Caudate nucleus (tissue), 63 donors: ENCODE measurements at places on chromosomes 11 and 22.

DNA sequence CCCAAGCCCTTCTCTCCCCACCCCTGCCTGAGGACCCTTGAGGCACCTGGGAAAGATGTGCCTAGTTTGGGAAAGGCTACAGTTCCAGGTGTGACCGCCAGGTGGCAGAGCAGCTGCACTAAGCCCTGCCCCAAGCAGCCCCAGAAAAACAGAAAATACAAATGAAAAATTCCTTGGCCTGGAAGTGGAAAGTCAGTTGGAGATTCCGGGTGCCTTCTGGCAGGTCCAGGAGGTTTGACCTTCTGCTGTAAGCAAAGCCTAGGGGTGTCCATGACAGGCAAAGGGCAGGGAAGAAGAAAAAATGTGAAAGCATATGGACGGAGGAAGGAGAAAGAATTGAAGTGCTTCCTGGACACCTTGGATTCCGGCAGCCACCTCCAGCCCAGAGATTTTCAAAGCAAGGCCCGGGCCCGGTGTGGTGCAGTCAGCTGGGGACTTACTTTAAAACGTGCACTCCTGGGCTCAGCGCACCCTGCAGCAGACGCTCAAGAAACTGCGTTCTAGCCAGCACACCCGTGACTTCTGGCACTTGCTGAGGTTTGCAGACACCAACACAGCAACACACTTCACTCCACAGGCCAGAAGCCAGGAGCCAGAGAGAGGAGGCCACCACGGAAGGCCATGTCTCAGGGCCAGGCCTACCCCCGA is 37.3 kb upstream of the SLC22A12 start:
- peak; percentile 63 for DNase-seq

DNA sequence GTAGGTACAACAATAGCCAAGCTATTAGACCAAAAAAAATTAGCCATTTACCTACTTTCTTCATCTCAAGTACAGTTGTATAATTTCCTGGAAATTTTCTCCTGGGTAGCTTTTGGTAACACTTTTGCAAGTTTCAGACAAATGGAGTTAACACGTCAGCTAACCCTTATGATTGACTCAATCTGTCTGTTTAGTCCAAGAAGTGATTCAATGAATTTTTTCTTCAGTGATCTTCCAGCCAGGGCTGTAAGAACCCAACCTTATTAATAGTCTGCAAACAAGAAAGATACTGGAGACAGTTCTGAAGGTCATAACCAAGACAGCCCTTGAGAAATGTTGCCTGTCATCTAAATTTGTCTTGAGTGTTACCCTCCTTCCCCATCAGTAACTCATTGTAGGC is 30.1 kb upstream of the FIBIN start:
- no peak for DNase-seq

GRCh38 chr22:45880716-45881523 is 96.0 kb downstream of the WNT7B start:
- no peak for DNase-seq

DNA sequence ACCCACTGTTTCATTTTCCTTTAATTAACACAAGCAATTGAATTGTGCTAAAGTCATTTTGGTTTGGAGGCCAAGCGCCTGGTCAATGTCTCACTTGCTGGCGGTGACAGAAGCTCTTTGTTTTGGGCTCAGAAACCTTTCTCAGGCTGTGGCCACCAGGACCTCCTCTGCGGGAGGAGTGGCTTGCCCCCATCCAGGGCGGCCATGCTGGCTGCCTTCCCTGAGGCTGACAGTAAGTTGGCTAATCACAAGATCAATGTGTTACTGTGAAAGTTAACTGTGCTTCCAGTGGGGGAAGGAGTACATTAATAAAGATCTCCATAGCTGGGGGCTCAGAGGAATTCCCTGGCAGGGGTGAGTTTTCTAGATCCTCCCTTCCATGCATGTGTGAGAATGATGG is 1074.5 kb downstream of the NTM start:
- no peak for DNase-seq

DNA sequence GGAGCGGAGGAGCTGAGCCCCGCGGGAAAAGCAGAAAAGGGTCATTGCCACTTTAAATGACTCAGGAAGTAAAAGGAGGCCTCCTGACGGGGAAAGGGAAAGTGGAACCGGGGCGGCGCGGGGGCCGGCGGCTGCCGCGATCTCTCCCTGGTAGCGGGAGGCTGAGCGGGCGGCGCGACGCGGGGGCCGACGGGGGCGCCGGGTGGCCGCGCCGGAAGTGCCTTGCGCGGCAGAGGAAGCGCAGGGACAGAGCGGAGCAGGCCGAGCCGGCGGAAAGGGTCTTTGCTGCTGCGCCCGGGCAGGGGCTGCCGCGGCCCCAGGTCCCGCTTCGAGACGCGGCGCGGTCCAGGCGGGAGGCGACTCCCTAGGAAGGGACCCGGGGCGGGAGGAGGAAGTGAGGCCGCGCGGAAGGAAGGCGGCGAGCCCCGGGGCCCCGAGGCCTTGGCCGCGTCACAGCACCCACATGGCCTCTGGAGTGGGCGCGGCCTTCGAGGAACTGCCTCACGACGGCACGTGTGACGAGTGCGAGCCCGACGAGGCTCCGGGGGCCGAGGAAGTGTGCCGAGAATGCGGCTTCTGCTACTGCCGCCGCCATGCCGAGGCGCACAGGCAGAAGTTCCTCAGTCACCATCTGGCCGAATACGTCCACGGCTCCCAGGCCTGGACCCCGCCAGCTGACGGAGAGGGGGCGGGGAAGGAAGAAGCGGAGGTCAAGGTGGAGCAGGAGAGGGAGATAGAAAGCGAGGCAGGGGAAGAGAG is at the start of gene TRIM44:
TSS of gene TRIM44 (plus strand) at position 127 of the 759 bp plus-strand sequence. CDS start at position 464, 337 bp downstream.
- DNase-seq = peak; percentile 85

DNA sequence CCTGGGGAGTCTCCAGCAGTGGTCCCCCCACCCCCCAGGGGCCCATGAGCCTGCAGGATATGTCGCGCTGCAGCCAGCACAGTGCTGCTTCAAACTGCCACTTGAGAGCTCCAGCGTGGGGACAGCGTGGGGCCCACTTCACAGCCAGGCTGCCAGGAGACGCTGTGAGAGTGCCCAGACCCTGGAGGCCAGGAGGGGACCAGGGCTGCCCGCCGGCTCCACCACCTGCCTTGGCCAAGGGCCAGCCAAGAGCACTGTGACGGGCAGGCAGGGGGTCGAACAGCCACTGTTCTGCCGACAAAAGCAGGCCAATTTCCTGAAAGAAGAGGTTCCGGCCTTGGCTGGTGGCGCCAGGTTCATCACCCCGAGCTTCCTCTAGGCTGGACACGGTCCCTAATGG is 60.2 kb downstream of the FLRT1 start:
- DNase-seq = no peak

DNA sequence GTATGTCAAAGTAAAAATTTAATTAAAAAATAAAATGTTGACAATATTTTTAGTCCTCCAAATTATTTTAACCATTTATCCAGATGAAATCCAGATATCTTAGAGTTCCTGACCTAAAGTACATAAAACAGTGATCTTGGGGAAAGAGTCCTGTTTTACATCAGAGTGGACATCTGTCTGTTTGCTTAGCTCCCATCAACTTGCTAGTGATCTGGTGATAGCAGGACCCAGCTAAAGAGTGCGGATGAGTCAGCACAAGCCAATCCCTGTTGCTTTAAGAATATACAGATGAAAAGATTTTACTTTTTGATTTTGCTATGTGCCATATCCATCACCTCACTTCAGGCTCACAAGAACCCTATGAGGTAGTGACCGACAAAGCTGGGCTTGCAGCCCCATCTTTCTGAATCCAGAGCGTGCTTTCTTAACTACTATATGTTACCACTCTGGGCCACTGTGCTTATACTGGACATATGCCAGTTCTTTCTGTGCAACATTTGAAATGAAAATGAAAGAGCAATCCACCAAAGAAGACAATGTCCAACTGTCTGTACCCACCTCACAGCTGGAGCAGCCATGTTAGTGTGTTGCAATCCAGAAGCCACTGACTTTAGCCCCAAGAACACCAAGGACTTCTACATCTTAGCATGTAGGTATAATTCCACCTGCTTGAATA is 167.6 kb upstream of the SESN3 start:
- no peak for DNase-seq

DNA sequence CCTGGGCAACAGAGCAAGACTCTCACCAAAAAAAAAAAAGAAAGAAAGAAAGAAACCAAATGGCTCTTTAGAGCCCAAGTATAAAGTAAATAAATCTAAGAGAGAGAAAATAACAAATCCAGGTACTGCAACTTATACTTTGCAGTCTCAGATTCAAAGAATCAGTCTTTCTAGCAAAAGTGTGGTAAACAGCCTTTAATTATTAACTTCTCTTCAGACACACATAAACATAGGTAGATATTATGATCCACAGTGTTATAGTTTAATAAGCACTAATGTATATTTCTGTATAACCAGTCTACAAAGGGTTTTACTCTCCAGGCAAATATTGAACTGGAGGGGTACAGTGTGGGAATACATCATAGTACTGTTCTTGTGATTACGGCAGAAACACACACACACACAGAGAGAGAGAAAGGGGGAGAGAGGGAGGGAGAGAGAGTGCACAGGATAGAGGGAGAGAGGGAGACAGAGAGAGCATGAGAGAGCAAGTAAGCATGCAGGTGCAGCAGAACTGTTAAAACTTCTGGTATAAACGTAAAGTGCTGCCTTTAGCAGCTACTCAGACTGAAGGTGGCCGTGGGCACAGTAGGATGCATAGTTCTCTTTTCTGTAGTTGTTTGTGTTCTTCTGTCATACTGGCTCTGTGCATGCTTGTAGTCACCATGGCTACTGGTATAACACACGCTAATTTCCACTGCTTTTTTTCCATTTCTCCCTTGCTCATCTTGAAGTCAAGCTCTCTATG is 32.3 kb downstream of the MTMR2 start:
- DNase-seq = no peak

DNA sequence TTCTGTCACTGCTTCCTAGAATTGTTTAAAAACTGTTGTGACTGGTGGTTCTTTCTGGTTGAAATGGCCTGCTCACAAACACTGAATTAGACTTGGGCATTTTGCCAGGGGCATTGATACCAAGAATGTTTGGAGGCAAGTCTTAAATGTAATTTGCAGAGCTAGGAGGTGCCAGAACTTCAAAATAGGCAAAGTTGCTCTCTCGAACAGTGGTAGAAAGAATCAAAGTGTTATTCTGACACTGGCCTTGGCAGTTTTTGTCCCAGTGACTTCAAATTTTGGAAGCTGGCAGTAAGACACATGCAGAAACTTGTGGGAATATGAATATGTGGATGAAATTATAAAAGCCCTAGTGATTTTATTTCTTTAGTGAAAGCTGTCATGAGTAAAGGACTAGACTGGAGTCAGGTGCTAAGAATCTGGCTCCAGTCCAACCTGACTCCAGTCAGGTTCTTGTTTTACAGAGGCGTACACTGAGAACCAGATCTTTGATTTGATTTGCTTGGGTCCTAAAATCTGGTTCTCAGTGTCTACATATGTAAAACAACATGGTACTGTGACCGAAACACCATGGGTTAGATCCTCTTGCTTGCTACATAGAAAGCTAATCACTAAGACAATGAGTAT is 20.9 kb downstream of the SVIP start:
- no peak for DNase-seq

DNA sequence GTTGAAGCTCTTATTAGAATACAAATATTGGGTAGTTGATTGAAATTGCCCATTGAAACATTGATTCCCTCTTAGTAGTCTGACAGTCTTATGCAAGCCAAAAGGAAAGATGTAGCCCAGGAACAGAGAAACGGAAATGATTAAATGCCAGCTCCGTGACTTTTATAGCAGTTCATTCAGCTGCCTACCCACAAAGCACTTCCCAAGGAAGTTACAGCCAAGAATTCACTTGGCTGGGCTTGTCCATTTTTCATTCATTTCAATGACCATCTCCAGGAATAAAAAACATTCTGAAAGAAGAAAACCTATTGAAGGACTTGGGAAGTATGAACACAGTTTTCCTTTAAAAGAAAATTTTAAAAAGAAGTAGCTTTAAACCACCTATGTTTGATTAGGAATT is 62.0 kb downstream of the NCAM1 start:
- no peak for DNase-seq

DNA sequence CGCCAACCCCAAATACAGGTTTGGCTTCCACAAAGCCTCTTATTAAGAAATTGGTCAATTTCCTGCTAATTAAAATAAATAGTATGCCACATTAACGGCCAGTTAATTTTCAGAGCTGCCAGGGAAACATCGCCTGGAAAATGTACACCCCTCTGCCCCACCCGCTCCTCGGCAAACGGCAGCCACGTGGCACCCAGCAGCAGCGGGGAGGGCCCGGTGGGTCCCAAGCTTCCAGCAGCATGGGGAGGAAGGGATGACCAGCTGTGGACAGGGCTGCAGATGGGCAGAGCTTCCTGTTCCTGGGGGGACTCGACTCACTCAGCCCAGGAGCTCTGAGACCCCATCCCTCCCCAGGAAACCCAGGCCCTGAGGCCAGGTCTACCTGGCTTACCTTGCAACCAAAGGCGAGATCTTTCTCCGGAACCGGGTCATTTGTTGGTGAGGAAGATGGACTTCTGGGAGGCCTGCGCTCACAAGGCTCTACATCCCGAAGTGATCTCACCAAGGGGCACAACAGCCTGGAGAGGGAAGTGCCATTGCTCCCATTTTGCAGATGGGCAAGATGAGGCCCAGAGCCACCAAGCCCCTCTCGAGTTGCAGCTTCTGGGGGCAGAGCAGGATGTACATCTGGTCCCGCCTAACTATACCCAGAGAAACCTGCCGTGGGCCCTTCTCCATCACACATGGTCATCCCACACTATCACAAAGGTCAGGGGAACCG is 68.3 kb downstream of the IGLL1 start:
- no peak for DNase-seq

DNA sequence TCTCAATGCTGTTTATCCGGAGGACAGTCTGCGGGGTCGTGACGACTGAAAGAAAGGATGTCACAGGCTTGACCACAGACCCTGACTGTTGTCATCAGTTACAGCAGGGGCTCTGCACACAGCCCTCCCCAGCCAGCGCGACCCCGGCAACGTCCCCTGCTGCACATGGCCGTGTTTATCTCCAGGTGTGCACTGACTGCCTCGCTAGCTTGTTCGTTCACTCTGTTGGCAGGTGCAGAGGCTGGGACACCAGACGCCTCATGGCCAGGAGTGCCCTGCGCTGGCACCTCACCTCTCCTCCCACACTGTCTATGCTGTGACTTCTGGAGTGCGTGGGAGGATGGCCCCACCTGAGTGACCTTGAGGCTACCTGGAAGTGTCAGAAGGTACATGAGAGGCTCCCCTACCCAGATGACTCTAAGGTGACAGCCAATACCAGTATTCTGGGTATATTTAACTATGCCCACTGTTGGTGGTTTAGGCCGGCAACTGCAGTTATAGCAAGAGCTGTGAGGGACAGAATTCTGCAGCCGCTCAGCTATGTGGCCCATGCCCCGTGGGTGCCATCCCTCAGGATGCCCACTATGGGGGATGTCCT is 12.2 kb downstream of the MRPL21 start:
- DNase-seq = no peak

GRCh38 chr22:26889802-26890201 is 232.4 kb downstream of the MIAT start:
- no peak for DNase-seq
